ENCODE measurements at places on chromosomes 1 and 21. TPM values are rescaled to one million over a fixed set of nuclear protein-coding genes. Genes with fewer than 3 reads are reported as not detected.

HIVEP3 gene
- 6.7 TPM for total RNA-seq

MTARC1 gene
- 1.8 TPM for total RNA-seq

DNA sequence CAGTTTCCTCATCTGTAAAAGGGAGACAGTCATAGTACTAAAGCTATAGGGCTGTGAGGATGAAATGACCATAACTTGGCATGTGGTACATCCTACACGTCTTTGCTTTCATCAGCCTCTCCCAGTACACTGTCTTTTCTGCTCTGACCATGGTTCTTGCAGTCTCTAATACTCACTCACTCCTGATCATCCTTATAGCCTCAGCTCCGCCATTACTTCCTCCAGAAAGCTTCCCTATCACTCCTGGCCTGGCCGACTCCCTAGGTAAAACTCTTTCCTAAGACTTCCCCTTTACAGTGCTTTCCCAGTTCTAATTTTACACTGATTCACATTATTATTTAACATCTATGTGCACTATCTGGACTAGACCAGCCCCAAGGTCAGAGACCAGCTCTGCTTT lies 5.0 kb upstream of the MRPL24 start:
- H3K36me3 ChIP-seq = peaks cover 55% of the 10 kb centered on the region
- no peak overlapping the region for H3K4me3 ChIP-seq
- H3K4me1 ChIP-seq = peaks cover 80% of the 10 kb centered on the region
- H3K27ac ChIP-seq = no peak overlapping the region
- no peak for DNase-seq

- H3K27me3 ChIP-seq = no peaks in the 10 kb centered on the region
- H3K4me3 ChIP-seq = no peak overlapping the region
- H3K27ac ChIP-seq = no peak overlapping the region
- H3K4me1 ChIP-seq = no peaks in the 10 kb centered on the region
These were observed 85.2 kb upstream of the ACTL8 start for GRCh38 chr1:17669866-17670451.

DNA sequence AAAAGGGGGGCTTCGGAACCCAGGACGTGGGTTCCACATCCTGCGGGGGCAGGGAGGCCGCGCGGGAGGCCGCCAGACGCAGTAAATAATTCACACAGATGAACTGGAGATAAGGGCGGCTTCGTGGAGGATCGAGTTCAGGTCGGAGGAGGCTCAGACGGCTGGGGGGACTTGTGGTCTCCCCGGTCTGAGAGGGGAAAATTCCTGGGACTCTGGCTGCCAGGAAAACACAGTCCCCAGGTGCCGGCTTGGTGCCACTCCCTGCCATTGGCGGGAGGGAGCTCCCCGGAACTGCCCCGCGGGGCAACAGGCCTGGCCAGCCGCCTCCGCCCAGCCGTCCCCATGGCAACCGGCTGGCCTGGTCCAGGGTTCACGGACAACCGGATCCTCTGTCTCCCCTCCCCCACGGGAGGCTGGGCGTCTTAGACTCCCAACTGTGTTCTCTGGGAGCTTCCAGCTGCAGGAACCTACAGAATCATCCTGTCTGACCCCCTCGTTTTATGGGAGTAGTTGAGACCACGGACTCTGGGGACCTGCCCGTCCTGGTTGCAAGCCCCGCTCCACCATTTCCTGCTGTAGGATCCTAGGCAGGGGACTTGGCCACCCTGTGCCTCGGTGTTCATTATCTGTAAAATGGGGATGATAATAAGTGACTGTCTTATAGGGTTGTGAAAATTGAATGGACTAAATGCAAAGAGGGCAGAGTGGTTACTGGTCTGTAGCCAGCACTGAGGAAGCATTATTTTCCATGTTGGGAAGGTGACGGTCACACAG lies 9.6 kb downstream of the CAMK2N1 start:
- no peak overlapping the region for H3K4me3 ChIP-seq
- DNase-seq = no peak
- peaks cover 83% of the 10 kb centered on the region for H3K27me3 ChIP-seq
- no peaks in the 10 kb centered on the region for H3K36me3 ChIP-seq
- H3K4me1 ChIP-seq = no peaks in the 10 kb centered on the region
- no peak overlapping the region for H3K27ac ChIP-seq

DNA sequence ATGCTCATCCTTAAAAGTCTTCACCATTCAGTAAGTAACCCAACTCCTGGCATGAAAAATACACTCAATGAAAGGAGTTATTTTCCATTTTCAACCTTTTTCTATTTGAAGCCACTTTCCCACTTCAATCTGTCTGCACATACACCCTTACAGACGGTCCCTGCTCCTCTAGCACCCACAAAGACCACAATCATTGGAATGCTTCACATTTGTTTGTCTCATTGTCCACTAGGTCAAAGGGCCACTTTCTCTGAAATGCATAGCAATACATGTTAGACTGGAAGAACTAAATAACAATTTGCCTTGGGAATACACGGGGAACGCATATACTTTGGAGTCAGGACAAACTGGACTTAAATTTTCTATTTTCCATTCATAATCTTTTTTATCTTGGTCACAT lies 487.1 kb upstream of the C1orf87 start:
- no peak for DNase-seq
- no peak overlapping the region for H3K4me3 ChIP-seq
- H3K27ac ChIP-seq = no peak overlapping the region
- H3K27me3 ChIP-seq = no peaks in the 10 kb centered on the region

Measured in thymus (tissue), 14 donors.